ENCODE measurements at places on chromosomes 6 and 20.

DNA sequence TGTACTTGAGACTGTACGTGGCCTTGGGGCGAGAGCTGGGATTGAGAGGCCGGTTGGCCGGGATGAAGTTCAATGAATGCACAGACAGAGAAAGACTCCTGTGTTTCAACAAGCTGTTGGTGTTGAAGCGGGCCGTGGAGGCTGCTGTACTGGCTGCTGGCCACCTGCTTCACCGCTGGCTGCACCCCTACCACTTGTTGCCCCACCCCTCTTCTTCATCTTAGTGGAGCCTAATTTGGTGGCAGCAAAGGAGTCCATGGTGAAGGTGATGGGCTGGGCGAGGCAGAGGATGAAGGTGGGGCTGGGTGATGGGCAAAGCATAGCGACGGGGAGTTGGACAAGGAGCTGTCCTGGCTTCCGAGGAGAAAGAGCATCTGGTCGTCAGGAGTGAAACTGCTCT, 7.2 kb upstream of the ZSCAN9 start:
- no peak for DNase-seq

DNA sequence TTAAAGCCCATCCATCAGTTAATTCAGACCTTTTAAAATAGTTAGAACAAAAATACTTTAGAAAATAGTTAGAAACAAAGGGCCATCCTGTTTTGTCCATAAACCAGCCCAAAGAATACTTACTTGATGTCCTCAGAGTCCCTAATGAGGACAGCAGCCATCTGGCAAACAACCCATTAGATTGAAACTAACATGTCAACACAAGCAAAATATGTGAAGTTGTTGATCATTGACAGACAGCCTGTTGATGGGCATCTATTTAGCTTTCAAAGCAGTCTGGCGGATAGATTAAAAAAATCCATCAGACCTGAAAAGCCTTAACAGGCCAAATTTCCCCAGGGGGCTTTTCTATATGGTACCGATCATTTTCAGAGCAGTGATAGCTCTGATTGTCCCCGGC, 154.2 kb upstream of the TSHZ2 start:
- DNase-seq: no peak

DNA sequence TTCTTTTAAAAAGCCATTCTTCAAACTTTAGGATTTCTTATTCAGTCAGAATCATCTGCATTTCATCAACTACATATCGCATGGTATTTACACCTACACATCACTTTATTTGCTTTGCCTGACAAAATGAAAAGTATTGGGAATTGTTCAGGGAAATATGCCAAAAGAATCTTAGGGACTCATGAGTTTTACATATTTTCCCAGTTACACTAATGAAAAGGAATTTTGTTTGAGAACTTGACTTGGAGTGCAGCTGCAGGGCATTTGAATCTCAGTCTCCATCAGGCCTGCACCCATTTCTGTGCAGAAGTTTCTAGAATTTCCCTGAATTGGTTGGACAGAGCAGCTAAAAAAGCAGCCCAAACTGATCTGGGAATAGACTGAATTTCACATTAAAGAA, 65.3 kb downstream of the MTHFD1L start:
- DNase-seq: no peak

DNA sequence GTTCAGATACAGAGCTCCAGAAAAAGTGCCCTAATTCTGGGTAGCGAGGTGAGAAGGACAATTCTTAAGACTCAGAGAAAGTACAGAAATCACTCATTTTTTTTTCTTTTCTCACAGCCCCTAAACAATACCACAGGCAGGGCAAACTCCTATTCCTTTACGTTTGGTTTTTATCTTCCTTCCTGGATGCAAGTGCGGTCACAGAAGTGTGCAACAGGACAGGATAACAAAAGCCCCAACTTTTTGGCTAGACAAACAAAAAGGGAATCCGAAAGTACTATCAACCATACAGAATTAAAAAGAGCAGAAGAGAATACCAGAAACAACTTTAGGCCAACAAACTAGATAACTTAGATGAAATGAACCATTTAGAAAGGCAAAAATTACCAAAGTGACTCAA, 18.4 kb upstream of the BEND6 start:
- DNase-seq: no peak

GRCh38 chr20:52094693-52095092, 96.9 kb downstream of the ZFP64 start:
- no peak for DNase-seq

GRCh38 chr6:107642095-107642860, 152.4 kb downstream of the SOBP start:
- peak; percentile 33 for DNase-seq

- DNase-seq: no peak
Measured at GRCh38 chr20:44203161-44203560, 7.4 kb downstream of the OSER1 start.

GRCh38 chr20:63064745-63065711, 58.3 kb upstream of the BHLHE23 start:
- DNase-seq: no peak

GRCh38 chr6:15184441-15184861, 61.4 kb upstream of the JARID2 start:
- no peak for DNase-seq

DNA sequence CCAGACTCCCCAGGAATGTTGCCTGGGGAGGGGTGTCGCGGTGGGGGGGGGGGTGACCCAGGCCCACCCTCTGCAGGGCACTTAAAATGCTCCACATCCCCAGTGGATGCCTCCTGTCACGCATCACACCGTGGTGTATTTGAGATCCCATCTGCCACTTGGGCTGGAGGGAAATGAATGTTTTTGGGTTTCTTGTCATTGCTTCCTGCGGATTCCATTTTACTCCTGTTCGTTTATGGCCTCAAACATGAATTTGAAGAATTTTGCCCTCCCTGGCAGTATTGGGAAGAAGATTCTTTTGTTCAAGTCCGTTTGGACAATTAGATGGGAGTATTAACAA, 544 bp upstream of the KHDC1 start:
- DNase-seq: no peak

- peak; percentile 52 for DNase-seq
Measured at GRCh38 chr20:57654363-57654997, 34.3 kb upstream of the ZBP1 start.

- no peak for DNase-seq
Measured at GRCh38 chr6:39048481-39049399, at the start of gene GLP1R. GLP1R (plus strand) TSS chr6:39048781; CDS start chr6:39048841, 60 bp downstream.

GRCh38 chr6:1600764-1601157, 9.0 kb upstream of the FOXC1 start:
- no peak for DNase-seq

Data from KBM-7 (cell line).